ENCODE measurements at places on chromosomes 2 and 18.

DNA sequence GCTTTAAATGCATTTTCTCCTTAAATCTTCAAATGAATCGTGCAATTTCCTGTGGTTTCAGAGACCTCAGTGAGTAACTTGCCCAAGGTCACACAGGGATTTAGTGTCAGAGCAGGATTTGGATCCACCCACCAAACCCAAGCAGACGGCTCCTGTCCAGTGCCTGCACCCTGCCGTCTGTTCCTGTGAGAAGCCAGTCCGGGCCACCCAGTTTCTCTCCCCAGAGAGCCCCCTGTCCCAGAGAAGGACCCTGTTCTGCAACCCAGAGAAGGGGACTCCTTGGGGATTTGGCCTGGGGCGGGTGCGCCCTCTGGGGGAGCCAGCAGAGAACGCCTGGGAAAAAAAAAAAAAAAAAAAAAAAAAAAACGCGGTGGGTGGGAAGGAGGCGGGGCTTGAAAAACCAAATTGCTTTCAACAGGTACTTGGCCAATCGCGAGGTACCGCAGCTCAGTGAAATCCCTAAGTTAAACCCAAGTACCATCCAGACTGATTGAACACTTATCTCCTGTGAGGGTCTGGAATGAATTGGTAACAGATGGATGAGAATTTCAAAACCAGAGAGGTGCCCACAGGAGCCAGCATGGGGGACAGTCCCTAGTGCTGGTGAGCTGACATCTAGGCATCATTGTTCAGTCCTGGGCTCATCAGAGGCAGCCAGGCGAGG is 30.9 kb upstream of the REEP1 start:
- peak; percentile 22 for DNase-seq

- DNase-seq = no peak
Observed at GRCh38 chr2:173574324-173575112, 219.8 kb downstream of the CDCA7 start.

DNA sequence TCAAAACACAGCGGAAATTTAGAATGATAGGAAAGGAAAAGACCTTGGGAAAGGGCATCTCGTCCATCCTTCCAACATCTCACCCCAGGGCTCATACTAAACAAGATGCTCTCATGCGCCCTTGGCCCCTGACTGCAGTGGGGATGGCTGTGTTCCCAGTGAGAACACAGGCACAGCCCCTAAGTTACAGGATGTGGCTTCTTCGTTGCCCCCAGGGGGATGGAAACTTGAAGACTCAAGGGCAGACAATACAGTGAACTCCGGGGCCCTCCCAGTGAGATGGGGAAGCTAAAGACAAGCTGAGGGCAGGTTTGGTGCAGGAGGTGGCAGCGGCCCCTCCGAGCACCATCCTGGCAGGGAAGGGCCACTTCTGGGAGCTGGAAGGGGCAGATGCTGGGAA is 139.7 kb downstream of the INO80D start:
- DNase-seq = no peak

DNA sequence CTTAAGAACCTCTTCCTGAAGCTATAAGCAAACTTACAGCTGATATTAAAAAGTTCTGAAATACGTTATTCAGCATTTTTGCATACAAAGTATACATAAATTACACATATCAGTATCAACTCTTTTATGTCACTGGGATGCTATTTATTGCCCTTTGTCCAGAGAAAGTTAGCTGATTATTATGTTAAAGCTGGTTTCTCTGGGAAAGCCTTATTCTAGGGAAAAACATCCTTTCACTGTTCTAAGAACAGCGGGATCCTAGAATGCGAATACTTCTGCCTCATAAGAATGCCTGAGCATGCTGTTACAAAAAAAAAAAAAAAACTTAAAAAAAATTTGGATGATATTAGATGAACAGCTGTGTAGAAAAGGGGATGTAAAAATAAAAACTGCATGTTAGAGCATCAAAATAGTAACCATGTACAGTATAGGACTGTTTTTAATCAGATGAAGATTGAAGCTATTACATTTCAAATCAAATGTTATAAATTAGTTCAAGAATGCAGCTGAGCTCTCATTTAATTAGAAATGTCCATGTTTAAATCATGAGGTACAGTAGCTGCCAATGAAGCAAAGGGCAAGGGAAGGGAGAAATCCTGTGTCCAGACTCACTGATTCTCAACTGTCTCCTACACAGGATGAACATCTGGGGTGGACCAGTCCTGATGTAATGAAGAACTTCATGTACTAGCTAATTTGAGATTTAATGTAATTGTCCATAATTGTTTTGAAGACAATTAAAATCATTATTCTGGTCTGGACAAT is 8.2 kb downstream of the FTCDNL1 start:
- no peak for DNase-seq

GRCh38 chr2:7618031-7618430 is 700.8 kb downstream of the RNF144A start:
- DNase-seq = no peak
